ENCODE measurements at places on chromosomes 13 and 19.

DNA sequence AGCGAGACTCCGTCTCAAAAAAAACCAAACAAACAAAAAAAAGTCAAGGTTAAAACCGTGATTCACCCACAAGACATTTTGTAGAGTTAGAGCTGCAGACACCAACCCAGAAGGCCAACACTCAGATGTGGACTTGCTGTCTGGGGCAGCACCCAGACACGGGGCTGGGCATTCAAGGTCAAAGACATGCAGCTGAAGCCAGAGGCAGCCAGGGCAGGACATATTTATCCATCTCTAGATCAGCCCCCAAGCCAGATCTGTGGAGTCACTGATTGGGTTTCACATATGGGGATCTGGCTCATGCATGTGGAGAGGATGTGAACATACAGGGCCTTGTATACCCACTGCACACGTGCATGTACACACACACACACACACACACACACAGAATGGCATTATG, 3.6 kb downstream of the KLK15 start:
- DNase-seq = no peak

- DNase-seq = no peak
These were observed 670.8 kb downstream of the PCDH17 start for GRCh38 chr13:58302349-58302748.

GRCh38 chr13:102680842-102681740, 13.8 kb downstream of the METTL21C start:
- DNase-seq = no peak

GRCh38 chr19:16381756-16382401, 57.3 kb downstream of the KLF2 start:
- no peak for DNase-seq

- no peak for DNase-seq
These were observed 792.4 kb upstream of the SLITRK5 start for GRCh38 chr13:86878781-86879180.

- DNase-seq = no peak
These were observed 1.9 kb upstream of the NKPD1 start for GRCh38 chr19:45162608-45163143.

DNA sequence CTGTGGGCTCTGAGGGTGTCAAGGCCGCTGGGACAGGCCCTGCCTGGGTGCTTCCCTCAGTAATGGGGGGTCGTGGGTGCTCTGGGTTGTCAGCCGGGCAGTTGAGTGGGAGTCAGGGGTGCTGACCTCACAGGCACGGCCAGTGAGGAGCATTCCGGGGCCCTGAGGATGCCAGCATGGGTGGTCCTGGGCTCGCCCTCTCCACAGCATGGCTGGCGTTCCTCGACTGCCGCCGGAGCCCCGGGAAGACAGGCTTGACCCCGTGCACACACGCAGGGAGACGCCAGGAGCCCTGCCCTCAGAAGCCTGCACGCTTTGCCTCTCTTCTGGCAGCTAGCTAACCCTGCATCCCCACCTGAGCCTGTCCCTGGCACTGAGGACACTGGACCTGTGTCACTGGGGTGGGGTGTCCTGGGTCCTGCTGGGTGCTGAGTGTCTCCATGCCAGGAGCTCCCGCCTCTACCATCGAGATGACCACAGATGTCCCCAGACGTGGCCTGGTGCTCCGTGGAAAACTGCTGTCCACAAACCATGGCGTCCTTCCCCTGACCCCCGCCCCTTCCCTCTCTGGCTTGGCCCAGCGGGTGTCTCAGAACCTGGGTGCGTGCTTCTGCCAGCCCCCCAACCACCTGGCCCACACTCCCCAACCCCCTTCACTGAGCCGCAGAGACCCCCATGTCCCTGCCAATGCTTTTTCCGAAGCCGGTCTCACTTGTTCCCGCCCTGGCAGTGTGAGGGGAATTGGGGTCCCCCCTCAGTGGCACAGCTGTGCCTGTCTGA, 4.4 kb upstream of the NDUFS7 start:
- DNase-seq = no peak

- peak; percentile 67 for DNase-seq
These were observed 7.8 kb upstream of the SELENOV start for GRCh38 chr19:39506944-39507714.

DNA sequence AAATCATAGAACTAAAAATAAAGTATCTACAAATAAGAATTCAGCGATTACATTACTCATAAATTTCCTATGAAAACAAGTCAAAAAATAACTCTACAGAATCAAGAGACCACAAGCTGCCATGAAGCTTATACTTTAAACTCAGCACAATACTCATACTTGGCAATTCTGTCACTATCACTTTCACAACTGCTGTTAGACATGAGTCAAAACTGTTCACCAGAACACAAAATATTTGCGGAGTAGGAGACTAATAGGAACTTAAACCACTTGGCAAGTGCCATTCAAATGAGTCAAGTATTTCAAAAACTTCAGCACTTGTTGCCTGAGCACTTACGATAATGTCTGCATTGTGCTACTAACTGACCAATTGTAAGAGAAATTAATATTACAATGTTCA, 387.8 kb upstream of the GPC6 start:
- DNase-seq = no peak

GRCh38 chr19:52535771-52536447, 8.4 kb downstream of the ZNF808 start:
- DNase-seq = peak; percentile 95

DNA sequence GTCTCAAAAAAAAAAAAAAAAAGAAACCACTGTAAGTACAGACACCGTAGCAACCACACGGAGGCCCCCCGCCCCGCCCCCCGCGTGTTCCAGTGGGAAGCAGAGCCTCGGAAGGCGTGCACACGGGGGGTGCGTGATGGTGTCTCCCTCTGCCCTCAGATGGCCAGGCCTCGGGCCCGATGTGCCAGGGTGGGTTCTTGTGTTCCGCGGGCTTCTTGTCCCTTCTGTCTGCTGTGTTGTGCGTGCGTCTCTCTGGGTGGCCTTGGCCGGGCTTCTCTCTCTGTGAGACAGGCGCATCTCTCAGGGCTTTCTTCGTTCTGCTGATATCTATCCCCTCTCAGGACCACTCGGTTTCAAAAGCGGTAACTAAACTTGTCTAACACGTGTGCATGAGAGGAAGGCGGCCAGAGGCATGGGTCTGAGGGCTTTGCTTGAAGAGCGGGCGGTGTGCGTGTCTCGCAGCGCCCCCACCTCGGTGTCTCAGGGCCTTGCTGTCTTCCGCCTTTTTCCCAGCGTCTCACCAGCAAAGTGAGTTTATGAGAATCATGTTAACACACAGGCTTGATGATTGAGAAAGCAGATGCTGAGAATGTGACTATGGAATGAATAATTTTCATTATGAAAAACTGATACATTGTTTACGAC, 12.6 kb downstream of the ATP11A start:
- DNase-seq = no peak

GRCh38 chr13:109330123-109330522, 456.3 kb downstream of the IRS2 start:
- no peak for DNase-seq

- peak; percentile 79 for DNase-seq
These were observed 18.8 kb downstream of the ZC3H4 start for GRCh38 chr19:47094557-47095475.

DNA sequence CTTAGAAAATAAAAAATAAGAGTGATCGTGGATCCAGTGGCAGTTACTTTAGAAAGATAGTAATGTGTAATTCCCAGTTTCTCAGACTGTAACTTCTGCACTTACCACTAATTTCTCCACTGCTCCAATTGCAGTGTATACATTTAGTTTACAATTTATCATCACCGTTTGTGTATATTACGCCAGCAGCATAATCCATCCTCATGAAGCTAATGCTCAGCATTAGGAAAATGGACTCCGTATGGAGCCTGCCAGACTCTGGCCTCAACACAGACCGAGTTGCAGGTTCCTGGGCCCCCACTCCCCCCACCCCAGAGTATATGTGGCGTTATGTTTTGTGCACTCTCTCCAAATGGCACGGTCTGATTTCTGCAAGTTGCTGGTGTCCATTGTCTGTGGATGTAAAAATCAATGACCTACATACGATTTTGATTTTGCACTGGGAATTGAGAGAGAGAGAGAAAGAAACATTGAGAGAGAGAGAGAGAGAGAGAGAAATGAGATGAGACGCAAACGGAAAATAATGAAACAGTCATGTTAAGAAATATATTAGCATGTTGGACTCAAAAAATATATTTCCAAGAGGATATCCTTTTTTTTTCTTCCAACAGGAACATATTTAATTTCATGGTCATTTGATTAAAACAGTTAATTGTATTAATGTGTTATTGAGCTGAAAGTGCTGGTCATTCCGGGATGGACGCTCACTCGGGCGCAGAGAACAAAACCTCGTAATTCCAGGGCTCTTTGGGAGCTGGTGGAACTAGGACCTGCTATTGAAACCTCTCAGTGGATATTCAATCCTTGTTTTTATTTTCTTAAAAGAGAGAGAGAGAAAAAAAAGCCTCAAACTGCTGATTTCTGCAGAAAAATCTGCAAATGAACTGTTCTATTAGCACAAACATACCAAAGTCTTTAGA, 278.8 kb downstream of the TSHZ3 start:
- DNase-seq = no peak

GRCh38 chr13:44730851-44731250, 154.7 kb upstream of the TSC22D1 start:
- DNase-seq = no peak

DNA sequence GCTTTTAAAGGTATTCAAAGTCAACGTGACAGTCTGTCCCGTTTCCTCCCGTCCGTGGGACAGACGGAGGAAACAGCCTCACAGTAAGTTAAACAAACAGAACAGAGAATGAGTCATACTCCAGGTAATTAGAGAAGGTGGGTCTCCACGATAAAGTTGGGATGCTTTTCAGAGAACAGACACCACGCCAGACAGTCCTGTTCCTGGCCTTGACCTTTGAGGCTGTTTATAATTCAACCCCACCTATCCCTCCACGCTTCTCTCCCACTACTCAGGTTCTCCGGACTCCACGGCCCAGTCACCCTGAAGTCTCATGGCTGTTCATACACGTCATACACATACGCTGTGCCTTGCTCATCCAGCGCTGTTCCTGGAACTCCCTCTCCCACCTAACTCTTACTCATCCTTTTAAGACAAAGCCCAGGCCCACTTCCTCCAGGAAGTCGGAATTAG, 42.5 kb downstream of the ARHGEF18 start:
- DNase-seq = no peak

- DNase-seq = no peak
These were observed 20.8 kb downstream of the RASA3 start for GRCh38 chr13:114111577-114111976.

GRCh38 chr19:16000024-16000663, 51.3 kb downstream of the OR10H4 start:
- DNase-seq = no peak

DNA sequence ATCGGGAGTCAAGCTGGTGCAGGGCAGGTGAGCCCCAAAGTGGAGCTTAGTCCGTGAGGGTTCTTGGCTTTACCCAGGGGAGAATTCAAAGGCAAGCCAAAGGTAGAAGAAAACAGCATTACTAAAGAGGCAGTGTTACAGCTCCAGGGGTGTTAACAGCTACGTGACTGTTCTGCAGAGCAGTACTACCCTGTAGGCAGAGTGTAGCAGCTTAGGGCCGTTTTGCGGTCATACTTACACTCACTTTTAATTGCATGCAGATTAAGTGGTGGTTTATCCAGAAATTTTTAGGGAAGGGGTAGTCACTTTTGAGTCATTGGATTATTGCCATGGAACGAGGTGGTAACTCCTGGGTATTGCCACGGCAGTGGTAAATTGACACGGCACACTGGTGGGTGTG, 482.2 kb downstream of the SLITRK5 start:
- no peak for DNase-seq

GRCh38 chr19:51016798-51017683, 2.5 kb downstream of the KLK10 start:
- peak; percentile 77 for DNase-seq

- no peak for DNase-seq
These were observed 98.0 kb downstream of the GADD45B start for GRCh38 chr19:2573916-2574315.

DNA sequence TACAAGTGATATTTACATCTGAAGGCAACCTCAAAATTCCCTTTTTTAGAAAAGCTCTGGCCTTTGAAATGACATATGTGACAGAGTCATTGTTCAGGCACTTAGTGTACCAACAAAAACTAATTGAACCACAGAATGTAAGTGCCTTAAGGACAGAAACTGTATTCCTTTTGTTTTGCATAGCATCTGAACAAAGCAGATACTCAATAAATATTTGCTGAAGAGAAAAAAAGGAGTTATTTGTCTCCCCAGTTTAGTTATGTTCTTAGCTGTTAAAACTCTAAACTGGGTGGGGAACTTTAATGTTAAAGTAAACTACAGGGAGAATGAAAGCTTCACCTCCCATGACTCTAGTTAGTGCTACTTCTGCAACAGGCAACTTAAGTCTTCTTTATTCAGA, 56.8 kb upstream of the KLF5 start:
- DNase-seq = no peak

DNA sequence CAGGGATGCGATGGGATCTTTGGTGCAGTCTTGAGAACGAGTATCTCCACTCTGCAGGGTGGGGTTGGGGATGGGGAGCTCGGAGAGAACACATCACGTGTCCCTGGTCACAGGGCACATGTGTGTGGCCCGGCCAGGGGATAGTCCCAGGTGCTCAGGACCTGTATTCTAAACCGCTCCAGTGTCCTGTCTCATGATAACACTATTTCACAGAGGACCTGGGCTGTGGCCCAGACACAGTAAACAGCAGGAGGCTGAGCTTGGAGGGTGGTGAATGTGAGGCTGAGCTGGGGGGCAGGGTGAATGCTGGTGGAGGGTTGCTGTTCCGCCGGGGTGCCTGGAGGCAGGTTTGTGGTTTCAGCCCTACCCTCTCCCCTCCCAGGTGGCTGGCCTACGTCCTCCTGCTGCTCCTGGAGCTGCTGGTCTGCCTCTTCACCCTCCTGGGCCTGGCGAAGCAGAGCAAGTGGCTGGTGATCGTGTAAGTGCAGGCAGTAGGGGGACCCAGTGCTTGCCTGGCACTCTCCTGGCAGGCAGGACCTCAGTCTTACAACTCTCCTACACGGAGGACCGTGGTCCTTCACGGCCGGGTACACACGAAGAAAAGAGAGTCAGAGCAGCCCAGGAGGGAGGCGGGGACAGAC, 11.1 kb downstream of the TTYH1 start:
- no peak for DNase-seq

GRCh38 chr13:85525411-85525810, 273.8 kb downstream of the SLITRK6 start:
- no peak for DNase-seq

- no peak for DNase-seq
These were observed 215.1 kb downstream of the RBM26 start for GRCh38 chr13:79190932-79191331.

DNA sequence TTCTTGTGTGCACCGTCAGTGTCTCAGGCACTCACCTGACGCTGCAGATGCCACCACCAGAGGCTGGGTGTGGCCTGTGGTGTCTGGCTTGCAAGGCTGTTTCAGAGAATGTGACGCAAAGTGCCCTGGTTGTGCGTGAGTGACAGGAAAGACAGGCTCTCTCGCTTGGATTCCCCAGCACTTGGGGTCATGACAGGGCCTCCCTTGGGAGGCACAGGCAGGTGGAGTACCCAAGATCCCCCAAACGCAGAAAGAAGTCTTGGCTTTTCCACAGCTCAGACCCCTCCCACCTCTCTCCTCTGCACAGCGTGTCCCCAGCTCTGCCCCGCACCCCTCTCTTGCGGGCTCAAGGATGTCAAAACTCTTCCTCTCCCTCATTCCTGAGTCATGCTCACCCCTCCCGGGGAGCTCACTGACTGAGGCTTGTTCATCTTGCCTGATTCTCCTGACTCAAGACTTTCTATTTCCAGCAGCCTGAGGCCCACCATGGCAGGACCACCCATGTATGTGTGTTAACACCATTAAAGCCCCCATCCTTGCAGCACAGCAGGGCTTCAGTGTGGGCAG, 21.0 kb downstream of the DHX34 start:
- no peak for DNase-seq

All from activated T-cell treated with anti-CD3 and anti-CD28 coated beads, Interleukin-2, amount 50 U/mL, for 48 hours (primary cell).